ENCODE measurements at places on chromosomes 4 and X.

GRCh38 chrX:151815398-151815797, 80.9 kb downstream of the CNGA2 start:
- no peak for DNase-seq

GRCh38 chr4:130361616-130362015, 1265.7 kb downstream of the C4orf33 start:
- no peak for DNase-seq

GRCh38 chrX:101460669-101461068, 24.6 kb upstream of the ARMCX4 start:
- DNase-seq: no peak

GRCh38 chrX:78945186-78945912, at the start of gene P2RY10:
Gene P2RY10, plus strand, starts transcription at chrX:78945391. Its CDS starts 15,130 bp downstream, at chrX:78960521.
- DNase-seq: no peak

Data from left renal pelvis (tissue), 4 donors.